ENCODE measurements at places on chromosomes 3 and 15. TPM values are rescaled to one million over a fixed set of nuclear protein-coding genes. Genes with fewer than 3 reads are reported as not detected.

- no peak for DNase-seq
These were observed 345.0 kb upstream of the NR2E3 start for GRCh38 chr15:71465131-71465955.

GRCh38 chr3:98890965-98891910, 10.3 kb downstream of the DCBLD2 start:
- DNase-seq: no peak

The KBTBD13 gene
- not detected for total RNA-seq

GRCh38 chr15:51080286-51080685, 14.4 kb downstream of the TNFAIP8L3 start:
- DNase-seq: no peak

DNA sequence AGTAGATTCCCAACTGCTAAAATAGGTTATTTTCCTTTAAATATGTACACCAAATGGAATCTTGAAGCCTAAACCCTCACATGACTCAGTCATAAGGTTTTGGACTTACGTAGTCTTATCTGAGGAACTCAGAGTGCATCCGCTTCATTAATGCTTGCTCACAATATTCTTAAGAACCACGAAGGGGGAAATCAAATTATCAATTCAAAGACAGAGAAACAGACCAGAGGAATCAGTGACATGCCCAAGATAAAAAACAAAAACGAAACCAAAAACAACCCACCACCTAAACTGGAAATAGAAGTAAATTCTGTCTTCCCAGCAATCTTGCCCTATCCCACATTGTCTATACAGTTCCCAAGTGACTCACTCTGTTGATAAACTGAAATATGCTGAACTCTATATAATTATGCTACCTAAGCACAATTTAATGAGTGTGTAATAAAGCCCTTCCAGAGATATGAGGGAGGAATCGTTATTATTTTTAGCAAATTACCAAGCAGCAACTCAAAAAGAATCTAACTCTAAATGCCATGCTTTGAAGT, 135.4 kb upstream of the CBLB start:
- no peak for DNase-seq

The NCEH1 gene
- 6.4 TPM for total RNA-seq

The TMEM62 gene
- 4.0 TPM for total RNA-seq

DNA sequence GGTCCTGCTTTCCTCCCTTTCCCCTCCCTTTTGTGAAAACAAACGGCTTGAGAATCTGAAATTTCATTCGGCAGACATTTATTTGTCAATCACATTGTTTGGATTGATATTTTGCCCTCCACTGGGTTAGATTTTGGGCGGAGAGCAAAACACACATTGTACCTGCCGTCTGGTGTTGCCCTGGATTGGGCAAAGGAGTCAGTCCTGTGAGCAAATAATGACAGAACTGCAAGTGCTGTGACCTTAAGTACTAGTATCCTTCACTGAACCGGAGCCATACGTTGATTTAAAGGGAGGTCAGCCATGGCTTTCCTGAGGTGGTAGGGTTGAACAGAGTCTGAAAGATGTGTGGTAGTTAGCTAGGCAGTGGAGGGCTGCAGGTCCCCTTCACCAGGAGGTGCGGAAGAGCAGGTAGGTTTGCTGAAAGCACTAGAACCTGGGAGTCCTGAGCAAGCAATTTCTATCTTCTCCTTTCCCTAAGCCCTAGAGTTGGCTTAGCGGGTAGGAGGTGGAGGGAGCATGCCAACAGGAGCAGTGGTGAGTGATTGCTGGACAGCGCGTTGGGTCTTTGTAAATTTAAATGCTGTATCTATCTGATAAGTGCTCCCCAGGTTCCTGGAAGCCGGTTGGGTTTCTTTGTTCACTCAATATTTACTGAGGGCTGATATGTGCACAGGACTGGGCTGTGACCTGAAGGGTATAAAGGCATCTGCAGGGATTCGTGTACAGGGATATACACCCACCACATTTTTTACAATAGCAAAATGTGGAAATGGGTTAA, 2.0 kb downstream of the PDIA5 start:
- no peak for DNase-seq

Data from H1 (cell line).